ENCODE measurements at places on chromosomes 11 and 22.

DNA sequence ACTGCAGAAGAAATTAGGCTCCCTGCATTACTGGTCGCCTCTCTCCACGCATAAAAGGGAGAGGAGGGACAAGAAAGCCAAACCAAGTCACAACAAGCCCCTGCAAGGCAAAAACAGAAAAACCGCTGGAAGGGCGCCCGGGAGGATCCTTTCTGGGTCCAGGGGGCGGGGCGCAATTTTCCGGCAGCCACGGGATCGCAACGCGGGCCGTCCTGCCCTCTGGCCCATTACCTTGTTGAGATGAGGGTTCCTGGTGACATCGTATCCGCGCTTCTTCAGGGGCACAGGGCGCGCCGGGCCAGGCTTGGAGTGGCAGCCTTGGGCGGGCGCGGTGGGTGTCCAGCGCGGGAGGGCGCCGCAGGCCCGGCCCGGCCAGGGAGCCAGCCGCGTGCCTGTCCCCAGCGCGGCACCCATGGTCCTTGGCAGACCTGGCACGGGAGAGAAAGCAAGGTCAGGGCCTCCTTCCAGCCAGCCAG is 847 bp downstream of the ME3 start:
- DNase-seq, result peak; percentile 34

DNA sequence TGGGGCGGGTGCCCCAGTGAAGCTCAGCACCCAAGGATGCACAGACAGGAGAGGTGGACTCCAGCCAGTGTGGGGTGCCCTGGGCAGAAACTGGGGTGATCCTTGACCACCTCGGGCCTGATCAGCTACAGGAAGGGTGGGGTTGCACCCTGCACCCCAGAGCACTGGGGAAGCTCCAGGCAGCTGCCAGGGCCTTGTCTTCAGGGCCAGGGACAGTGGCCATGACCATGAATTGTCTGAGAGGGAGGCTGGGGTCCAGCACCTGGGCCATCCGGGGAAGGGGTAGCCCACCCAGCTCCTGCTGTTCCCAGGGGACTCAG is 17.6 kb downstream of the IL17REL start:
- DNase-seq, result no peak

GRCh38 chr22:46613606-46614021 is 6.6 kb upstream of the GRAMD4 start:
- DNase-seq, result no peak

DNA sequence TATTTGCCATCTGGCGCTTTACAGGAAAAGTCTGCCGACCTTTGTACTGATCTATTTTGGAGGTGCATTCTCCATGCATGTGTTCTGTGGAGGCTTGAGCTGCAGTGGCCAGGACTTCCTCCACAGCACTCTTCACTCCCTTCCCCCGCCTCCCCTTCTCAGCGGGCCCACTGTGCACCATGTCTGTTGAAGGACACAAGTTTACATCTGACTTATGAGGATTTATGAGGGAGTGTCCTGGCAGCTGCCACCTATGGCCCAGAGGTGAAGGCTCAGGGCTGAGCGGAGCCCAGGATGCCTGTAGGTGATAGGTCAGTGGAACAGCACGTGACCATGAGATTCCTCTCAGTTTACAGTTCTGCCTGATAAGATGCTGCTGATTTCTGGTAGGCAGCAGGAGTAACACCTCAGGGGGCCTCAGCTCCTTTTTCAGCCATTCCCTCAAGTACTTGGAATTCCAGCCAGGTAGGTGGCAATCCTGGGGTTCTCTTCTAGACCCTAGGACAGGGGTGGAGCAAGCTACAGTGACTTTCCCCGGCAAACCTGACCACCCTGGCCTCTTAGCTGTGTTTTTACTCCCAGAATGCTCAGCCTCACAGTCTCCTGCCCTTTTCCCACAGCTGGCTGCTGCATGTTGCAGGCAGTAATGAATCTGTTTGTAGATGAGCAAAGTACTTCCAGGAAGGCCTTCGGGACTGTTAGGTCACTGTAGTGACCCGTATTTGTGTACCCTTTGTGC is 59.9 kb downstream of the PPFIBP2 start:
- no peak for DNase-seq

DNA sequence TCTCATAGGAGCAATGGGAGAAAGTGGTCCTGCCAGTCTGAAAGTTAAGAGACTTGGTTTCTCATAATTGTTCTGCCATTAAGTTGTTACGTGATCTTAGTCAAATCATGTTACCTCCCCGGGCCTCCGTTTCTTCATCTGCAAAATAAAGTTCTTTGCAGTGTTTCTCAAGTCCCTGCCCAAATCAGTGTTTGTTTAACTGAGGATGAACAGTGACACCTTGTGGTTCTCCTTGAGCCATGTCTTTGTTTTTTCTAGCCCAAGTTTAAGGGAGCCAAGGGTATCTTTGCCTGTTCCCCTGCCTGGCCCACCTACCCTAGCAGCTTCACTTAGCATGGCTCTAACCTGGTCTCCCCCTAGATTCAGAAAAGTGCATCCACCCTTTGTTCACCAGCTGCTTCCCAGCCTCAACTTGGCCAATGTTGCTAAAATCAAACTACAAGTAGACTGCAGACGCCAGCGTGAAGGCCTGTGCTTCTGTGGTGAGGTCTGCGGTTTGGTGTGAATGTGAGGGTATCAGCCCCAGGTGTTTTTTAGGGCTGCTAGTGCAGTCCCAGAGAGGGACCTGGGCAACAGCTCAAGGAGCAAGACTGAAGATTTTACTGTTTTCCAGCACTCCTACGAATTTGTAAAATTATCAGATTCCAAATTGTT is 35.5 kb downstream of the FZD4 start:
- DNase-seq, result peak; percentile 89

DNA sequence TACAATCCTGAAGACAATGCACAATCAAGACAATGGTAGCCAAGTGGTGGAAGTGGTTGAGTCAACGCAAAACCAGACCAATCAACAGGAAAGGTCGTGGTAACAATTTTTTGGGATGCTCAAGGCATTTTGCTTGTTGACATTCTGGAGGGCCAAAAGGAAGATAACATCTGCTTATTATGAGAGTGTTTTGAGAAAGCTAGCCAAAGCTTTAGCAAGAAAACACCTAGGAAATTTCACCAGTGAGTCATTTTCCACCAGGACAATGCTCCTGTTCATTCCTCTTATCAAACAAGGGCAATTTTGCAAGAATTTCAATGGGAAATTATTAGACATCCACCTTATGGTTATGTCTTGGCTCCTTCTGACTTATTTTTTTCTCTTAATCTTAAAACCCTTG is 1932.2 kb upstream of the RAG2 start:
- no peak for DNase-seq

- peak; percentile 24 for DNase-seq
These were observed 383.2 kb downstream of the METTL15 start for GRCh38 chr11:28491431-28491830.

GRCh38 chr11:69745201-69745600 is 29.9 kb downstream of the FGF4 start:
- no peak for DNase-seq

- DNase-seq, result peak; percentile 37
These were observed 16.5 kb upstream of the ETS1 start for GRCh38 chr11:128603752-128604414.

- DNase-seq, result no peak
These were observed 886 bp downstream of the PITPNM1 start for GRCh38 chr11:67504005-67504949.

DNA sequence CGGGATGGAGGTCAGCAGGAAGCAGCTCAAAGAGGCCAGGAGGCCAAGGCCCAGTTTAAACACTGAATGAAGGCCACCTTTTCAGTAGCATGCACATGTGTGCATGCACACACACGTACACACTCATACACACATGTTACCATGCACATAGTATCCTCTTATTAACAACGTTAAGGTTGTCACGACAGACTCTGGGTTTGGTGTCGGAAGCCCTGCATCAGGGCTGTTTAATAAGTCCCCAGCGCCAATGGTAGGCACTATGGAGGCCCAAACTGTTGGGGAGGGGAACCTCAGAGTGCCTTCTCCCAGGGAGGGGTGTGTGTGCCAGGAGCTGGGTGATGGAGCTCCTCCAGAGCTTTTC is 39.5 kb upstream of the ADA2 start:
- DNase-seq, result no peak

DNA sequence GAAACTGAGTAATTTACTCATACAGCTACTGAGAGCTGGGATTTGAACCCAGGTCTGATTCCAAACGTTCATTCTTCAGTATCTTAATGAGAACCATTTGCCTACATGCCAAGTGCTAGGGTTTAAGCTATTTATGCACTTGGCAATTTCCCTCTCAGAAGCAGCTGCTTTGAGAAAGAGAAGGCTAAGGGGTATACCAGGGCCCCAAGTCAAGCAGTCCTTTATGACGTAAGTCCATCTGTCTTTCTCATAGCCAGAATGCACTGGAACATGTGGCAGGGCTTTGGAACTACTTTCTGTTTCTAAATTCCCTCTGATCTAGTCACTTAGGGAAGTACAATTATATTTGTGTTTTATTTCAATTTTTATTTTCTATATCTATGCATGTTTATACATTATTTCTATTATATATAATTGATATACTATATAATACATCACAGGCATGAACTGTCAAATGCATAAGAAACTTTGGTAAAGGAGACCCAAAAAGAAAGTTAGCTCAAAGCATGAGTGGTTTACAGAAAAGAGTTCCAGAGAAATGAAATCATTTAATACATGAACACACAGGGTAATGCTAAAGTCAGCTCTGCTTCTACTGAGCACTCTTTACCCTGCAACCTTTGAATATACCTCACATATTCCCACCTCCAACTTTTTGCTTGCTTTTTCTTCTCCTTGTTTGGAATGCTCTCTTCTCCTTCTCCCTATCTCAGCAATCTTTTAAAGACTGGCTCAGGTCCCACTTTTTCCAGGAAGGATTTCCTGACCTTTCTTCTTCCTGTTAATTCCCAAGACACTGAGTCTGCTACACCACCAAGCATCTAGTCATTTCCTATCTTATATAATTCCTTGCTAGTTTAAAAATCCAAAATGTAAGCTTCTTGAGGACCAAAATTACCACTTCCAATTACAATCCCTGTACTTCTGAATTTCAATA is 80.5 kb upstream of the GDPD4 start:
- DNase-seq, result peak; percentile 76

GRCh38 chr22:23256171-23256932 is 76.0 kb downstream of the BCR start:
- no peak for DNase-seq

DNA sequence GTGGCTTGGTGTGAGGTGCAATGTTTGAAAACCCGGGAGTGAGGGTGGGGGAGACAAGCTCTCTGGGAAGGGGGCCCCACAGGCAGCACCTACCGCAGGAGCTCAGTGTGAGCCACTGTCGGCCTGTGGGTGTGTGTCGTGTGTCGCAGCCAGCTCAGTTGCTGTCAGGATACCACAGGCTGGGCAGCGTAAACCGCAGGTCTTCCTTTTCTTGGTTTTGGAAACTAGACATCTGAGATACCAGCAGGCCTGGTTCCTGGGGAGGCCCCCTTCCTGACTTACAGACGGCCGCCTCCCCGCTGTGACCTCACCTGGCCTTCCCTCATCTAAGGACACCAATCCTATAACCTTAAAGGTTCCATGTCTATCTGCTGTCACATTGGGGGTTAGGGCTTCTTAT is 19.4 kb downstream of the IRF7 start:
- no peak for DNase-seq

DNA sequence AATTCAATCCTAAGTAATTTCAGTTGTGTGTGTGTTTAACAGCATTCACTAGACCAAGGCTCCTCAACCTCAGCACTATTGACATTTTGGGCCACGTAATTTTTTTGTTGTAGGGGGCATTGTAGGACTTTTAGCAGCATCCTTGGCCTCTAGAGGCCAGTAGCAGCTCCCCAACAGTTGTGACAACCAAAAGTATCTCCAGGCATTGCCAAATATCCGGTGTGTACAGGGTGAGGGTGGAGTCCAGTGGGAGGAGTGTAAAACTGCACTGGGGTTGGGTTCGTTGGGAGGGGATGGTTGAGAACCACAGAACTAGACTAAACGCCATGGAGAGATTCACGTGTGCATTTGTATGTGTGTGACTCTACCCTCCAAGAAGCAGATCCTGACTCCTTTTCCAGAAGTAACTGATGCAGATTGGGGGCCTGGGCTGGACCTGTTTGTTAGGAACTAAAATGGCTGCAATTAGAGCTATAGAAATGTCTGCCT is 5.9 kb upstream of the PHF21A start:
- DNase-seq, result peak; percentile 45

DNA sequence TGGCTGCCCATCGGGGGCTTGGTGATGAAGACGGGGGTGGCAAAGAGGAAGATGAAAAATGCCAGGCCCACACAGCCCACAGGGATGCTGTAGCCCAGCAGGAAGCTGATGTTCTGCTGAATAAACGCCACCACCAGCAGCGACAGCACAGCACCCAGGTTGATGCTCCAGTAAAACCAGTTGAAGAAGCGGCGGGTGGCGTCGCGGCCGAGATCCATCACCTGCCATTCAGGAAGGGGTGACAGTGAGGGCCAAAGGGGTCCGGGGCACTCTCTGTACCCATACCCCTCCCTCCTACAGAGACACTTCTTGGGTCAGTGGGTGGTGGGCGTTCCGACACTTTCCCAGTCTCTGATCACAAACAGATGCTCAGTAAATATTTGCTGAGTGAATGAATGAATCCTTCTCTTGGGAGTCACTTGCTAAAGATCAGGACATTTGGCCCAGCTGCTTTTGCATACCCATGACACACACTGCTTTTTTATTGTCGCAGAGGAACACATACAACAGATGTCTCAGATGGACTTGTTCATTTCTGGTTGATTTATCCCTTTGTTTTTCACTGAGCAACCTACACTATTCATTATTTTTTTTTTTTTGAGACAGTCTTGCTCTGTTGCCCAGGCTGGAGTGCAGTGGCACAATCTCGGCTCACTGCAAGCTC is 5.2 kb downstream of the SLC15A3 start:
- DNase-seq, result no peak

DNA sequence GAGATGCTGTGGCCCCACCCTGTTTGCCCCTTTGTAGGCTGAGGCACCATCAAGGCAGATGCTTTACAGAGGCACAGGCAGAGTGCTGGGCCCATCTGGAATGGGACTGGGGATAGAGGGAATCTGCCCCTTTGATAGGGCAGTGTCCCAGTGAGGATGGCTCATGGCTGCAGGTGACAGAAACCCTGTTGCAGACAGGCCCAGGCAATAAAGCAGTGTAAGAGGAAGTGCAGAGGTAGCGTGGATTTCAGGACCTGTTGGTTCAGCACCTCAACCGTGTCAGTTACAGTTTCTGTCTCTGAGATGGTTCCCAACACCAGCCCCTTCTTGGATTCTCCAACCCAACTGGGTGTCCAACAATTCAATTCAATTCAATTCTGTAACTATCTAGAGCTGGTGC is 25.1 kb downstream of the PRDM11 start:
- no peak for DNase-seq

DNA sequence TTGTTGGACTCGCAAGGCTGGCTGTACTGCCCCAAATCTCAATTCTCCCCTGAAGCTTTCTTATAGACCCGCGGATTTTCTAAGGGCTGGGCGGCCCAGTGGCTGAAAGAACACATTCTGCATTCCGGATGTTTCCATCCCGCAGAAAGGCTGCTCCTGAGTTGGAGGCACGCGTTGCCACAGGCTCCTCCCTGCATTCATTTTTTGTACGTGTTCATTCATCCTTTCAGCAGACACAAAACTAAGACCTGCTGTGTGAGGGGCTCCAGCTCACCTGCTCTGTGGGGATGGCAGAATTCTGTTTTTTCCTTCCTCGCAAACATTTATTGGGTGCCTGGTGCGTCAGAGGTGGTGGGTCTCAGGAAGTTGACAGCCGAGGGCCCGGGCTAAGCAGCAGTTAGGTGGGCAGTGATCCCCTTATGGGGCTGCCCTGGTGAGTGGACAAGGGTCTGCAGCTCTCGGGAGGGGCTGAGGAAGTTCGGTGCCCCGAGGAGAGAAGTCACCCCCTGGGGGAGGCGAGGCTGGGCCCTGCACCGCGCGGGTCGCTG is 23.7 kb downstream of the SHANK3 start:
- DNase-seq, result no peak

All from fibroblast of the aortic adventitia (primary cell).